ENCODE measurements at places on chromosomes 11 and 22.

GRCh38 chr11:94525546-94526324 lies 13.5 kb downstream of the C11orf97 start:
- no peak for DNase-seq

DNA sequence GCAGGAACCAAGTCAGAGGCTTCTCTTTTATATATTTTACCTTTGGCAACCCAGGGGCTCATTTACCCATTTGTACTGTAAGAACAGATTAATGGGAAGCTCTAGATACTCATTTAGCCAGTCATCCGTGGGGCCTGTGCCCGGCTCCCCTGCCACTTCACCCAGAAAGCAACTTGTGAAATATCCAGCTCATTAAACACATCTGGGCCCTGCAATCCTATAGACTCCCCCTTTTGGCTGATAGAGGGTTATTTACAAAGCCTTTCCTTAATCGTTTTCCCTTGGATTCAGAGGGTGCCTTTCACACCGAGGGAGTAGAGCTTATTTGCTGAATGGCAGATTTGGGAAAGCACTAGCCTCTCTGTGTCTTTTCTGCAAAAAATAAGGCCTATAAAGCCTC lies 118.7 kb upstream of the SORL1-AS1 start:
- DNase-seq, result no peak

- no peak for DNase-seq
Observed at GRCh38 chr11:35717043-35717442, 54.5 kb downstream of the TRIM44 start.

DNA sequence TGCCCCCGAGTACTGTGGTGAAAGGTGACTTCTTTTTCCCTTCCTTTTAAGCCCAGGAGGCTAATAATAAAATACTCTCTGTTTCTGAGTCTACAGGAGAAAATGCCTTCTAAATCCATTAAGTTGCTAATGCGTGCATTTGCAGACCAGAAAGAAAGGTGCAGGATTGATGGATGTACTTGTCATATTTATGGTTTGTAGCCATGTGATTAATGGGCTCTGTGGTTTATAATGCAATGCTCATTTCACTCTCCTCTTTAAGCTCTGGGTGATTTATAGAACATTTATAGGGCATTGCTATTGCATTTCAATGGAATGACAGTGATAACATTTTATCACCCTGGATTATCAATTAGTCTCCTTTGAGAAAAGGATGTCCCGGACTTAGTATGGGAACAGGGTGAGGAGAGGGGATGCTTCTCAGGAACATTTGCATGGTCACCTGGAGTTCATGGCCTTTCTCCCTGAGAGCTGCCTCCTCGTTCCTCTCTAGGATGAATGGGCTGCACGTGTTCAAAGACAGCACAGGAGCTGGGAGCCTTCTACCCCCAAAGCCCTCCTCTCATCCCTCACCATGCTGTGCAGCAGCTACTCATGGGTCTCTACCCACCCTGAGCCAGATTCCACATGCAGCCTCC lies 82.8 kb upstream of the HMGXB4 start:
- DNase-seq, result no peak

DNA sequence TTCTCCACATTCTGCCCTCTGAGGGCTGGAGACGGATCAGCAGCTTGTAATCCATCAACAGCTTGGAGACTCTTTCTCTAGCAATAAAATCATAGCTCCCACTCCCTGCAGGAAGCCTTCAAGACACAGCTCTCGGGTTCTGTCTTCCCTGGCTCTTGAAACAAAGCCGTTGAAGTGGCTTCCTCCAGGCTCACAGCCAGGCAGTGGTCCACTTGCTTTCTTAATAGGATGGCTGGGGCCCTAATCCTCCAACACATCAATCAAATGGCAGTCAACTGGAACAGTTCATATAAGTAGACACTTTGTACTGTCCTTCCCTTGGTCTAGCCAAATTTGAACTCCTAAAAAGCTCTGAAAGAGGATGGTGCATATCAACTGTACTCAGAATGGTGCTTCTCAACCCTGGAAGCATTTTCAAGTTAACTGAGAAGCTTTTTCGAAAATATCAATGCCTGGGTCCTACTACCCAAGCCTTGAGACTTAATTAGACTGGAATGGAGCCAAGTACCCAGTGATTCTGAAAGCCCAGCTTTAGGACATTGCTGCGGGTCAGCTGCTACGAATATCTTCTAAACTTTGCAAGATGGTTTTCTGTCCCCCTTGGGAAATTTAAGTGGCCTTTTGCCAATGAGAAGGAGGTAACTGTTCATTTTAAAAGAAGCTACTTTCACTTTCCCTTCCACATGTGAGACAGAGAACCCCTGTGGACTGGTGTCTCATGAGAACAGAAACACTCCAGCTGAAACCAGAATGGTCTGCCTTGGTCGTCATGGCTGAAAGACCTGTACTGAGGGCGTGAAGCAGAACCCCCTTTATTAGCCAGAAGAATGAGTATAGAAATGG lies 74.7 kb downstream of the SC5D start:
- DNase-seq, result no peak

DNA sequence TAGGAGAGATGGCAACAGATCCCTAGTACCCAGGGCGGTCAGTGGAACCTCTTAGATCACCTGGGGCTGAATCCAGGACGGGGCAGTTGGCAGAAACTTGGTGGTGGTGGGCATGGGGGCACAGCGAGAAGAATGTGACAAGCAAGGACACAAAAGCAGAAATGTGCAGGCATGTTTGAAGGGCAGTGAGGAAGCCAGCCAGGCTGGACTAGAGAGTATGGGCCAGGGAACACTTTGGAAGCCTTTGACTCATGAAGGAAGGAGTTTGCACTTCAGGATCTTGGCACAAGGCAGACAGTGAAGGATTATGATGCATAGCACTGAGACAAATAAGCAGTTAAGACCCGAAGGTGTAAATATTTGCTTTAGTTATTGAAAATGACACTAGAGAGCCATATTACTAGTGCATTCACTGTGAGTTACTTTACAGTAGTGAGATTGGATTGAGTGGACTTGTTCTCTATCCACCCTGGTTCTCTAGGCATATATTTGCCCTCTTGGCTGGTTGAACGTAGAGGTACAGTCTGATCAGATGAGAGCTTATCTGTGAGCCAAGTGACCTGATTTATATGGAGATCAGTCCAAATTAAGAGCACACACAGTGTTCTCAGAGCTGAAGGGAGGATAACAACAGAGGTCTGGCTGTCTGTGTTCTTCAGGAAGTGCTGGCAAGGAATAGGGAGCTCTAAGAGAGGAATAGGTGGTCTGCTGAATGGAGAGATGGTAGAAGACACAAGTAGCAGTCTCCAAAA lies 210.4 kb downstream of the SNX19 start:
- DNase-seq, result no peak

DNA sequence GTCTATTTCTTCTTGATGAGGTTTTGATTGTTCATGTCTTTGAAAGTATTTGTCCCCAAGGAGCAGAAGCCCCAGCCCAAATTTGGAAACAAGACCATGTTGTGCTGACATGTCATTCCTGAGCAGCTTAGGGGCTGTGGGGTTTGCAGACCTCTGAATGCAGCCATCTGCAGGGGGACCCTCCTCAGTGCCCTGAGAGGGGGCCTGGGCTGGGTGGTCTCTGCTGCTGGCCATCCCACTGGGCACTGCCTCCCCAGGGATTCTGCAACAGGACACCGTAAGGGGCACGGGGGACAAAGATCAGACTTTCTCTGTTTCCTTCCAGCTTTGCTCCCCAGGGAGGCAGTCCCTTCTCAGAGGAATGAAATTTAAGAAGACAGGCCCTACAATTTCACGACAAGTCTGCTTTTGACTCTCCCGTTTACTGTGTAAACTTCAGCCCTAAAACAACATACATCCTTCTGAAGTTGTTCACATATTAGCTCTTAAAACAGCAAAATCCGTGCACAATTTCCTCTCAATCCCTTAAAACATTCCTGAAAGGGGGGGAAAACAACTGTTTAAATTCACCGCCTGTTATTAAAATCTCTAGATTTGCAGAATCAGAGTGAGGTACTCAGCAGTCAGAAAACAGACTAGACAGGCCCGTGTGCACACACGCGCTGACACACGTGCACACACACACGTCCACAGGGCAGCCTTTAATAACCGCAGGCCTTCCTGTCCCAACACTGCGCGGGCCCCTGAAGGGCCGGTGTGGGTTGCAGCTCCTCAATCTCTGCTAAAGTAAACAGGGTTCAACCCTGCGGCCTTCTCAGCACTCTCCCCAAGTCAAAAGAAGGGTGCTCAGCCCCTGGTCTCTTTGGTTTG lies 109.8 kb downstream of the KCNQ1 start:
- no peak for DNase-seq

- DNase-seq, result no peak
Observed at GRCh38 chr11:72885749-72886609, 71.8 kb downstream of the ATG16L2 start.

Measured in activated T-cell treated with anti-CD3 and anti-CD28 coated beads for 48 hours (primary cell).